Activated CD4-positive, alpha-beta T cell treated with anti-CD3 and anti-CD28 coated beads, Interleukin-2, Interleukin-6, amounts not matched to agents 100 ng/mL and 50 ng/mL, durations not matched to agents 16 hours and 8 hours (primary cell): ENCODE measurements at places on chromosomes 2 and 18.

DNA sequence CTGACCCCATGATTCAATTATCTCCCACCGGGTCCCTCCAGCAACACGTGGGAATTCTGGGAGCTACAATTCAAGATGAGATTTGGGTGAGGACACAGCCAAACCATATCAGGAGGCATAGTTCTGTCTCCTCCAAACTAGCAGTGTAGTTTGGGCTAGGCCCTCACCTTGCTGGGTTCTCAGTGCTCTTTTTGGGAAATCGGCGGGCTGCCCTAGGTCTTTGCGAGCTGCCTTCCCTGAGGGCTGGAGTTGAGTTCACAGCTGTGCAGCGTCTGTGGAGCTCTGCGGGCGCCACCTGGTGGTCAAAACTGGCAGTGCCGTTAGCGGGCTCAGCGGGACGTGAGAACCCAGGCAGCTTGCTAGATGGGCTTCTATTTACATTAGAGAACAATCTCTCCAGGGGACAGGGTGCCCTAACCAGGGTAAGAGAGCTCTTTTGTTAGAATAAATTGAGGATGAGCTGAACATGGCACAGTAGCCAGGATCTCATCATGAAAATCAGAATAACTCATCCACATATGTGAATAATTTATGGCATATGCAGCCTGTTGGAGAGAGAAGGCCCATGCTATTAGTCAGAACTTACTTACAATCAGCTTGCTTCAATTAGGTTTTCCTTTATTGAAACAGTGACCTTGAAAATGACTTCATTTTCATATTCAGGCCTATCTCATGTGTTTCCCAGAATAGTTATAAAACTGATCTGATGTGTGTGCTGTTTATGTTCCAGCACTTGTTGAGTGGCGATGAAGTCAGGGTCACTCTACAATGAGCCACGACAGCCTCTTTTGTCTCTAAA, 27.4 kb upstream of the YES1 start:
- DNase-seq = peak; percentile 91

DNA sequence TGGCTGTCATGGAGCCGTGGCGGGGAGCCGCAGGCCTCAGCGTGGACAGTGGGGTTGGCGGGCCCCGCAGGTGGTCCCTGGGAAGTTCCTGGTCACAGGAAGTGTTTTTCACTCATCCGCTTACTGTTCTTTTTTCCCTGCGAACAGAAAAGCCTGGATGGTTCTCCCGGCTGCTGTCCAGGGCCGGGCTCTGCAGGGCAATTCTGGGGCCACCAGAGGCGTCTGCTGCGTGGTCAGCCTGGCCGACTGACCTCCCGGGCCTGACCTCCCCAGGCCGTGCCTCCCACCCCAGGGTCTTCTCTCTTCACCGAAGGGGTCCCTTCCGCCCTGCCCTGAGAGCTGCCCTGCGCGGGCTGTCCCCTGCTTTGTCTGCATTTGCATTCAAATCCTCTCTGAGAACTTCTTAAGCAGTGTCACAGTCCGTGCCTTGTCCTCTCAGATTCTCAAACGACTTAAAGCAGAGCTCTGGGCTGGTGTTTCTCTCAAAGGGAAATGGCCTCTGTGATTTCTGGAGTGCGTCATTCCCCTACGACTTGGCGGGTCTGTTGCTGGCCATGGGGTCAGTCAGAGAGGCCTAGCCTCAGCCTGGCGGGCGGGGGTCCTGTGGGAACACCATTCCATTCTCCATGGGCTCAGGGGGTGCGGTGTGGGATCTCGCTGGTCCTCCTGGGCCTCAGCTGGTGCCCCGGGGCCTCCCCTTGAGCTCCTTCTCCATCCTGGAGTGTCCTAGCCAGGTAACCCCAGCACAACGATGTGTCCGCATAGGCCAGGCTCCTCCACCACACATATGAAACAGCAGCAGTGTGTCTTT, 38.3 kb downstream of the KLHL29 start:
- no peak for DNase-seq

GRCh38 chr2:43714164-43714563, 37.9 kb upstream of the C1GALT1C1L start:
- no peak for DNase-seq

DNA sequence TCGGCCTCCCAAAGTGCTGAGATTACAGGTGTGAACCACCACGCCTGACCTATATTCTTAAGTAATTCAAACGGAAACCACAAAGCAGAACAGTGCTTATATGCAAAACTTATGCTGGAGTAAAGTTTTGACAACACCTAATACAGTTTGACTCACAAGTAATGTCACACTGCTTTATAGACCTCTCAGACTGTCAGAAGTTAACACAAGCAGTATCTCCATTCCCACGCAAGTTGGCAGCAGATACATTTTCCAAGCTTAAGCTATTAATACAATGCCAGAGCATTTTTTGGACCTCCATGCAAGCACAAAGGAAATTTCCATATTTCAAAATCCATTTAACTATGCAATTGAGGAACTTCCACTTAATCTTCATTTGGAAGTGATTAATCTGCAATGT, 21.0 kb upstream of the SANBR start:
- DNase-seq = peak; percentile 7

DNA sequence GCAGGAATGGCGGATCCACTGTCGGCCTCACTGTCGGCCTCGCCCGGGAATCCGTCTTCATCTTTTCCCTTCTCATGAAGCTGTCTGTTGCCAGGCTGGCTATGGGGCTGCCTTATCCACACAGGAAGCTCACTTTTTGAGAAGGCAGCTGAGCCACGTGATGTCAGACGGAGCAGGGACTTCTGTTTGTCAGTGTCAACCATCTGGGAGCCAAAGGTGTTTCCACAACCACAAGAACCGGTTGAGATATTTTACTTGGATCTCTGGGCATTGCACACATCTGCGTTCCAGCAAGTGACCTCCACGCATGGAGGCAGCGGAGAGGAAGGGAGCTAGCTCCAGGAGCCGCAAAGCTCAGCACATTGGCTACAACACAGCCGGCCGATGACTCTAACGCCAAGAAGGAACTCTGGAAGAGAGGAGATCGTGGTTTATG, 27.4 kb upstream of the TAF1B start:
- no peak for DNase-seq

GRCh38 chr2:138830547-138830946, 50.4 kb upstream of the NXPH2 start:
- no peak for DNase-seq

DNA sequence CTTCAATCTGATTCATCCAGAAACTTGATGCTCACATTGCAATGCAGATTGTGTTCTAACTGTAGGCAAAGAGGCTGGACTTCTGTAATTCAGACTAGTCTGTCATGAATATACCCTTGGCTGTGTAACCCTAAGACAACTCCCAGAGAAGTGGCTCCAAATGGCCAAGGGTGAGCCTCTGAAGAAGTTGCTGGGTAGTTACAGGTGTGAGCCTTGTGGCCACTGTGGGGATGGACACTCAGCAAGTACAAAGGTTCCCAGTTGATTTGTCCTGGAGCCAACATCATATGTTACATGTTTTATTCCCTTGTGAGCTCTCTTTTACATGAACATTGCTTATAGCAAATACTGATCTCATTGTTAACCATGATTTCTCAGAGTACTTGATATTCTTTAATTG, 94.8 kb upstream of the KCNJ3 start:
- no peak for DNase-seq

GRCh38 chr2:86238354-86238753, 39.1 kb downstream of the MRPL35 start:
- DNase-seq = peak; percentile 68

DNA sequence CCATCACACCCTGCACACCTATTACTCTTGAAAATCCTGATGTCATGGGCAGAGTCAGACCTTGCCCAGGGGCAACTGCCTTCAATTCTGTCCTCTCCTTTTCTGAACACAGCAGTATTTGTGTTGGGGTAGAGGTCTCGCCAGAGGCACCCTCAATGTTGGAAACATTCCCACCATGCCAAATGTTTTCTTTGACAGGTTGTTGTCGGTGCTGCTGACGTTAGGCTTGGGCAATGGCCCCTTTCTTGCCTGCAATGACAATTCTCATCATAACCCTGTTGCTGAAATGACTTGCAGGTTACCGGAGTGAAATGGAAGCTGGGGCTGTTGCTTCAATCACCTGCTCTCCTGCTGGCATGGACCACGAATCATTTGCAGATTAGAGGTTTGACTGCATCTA, 17.9 kb downstream of the GKN1 start:
- DNase-seq = no peak

GRCh38 chr2:19989667-19990415, at the start of gene WDR35:
TSS of gene WDR35 (minus strand) at chr2:19990105. CDS start at chr2:19990015, 90 bp downstream.
- DNase-seq = peak; percentile 95

- DNase-seq = no peak
Observed at GRCh38 chr2:191994749-191995148, 147.9 kb upstream of the CAVIN2 start.

DNA sequence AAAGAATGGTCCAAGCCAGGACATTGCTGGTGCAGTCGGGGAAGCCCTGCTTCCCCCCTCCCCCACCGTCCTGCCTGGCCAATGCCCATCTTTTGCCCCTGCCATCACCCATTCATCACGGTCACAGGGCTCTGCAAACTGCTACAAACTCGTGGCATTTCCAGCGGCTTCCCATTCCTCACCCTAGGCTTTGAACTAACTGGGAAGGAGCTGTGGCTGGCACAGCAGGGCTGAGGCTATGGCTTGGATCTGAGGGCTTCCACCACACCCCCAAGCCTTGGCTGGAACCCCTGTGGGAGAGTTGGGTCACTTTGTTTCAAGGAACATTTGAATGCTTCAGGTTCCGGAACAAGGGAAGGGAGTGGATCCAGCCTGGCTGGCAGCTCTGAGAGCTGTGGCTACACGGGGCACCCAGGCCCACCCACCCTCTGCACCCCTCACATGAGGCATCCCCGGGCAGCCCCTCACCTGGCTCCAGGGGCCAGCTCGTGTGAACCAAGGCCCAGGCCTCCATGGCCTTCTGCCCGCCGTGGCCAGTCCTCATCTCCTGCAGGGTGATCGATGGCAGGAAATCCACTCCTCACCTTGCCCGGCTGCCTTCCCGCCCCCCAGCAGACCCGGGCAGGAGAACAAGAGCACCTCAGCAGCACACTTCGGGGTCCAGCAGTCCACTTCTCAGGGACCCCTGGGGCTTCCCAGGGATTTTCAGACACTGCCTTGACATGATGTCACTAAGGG, 58.8 kb upstream of the OTOS start:
- no peak for DNase-seq

DNA sequence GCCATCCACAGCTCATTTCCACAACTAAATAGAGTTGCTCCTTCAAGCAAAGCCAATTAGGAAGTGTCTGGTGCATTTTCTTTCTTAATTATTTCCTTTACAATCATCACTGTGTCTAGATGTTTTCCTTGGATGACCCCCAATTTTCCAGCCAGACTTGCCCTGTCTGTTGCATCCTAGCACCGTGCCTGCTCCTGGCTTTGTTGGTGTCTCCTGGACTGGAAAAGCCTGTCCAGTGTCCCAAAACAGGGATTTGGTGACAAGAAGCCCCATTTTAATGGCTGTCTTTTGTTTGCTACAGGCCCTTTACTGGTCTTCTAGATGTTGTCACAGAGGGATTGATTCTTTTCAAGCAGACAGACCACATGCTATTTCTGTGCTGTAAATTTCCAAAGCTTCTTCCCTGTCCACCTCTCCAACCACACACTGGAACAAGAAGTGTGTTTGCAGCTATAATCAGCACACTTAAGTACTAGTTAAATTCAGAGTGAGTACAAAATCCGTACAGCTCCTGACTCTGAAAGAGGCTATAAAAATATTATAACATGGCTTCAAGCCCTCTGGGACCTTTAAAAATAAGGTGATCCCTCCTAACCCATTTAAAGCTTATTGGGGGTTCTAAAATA, 38.4 kb downstream of the RNF144A start:
- DNase-seq = no peak

DNA sequence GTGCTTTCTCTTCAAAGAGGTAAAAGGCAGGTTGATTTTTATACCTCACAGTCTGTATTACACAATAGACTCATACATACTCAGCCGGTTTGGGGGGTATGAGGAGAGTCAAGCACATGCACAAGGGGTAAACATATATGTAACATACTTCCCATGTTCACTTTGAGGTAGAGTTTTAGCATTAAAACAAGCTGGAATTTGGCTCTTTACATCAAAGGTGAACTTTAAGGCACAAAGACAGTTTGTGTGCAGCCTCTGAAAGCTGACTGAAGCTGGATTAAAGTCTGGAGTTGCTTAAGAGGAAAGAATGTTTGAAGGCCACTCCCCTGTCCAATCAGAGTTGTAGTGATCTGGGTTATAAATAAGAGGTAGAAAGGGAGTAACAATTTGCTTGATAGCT, 282.0 kb downstream of the DPP10 start:
- DNase-seq = no peak

DNA sequence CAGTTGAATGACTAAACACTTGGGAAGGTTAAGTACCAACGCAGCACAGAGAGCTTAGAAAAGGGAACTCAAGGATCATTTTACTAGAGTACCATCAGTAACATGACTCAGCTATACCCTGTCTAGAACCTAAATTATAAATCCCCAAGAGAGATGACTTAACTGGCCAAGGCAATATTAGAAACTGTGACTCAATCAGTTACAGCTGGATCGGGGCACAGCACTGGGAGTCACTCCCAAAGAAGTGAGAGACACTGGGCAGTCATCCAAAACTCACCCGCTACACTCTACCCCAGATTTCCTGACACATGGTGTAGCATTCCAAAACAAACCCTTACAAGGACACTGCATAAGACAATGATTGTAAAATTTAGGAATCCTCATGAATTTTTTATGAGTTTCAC, 17.7 kb downstream of the IWS1 start:
- DNase-seq = no peak

DNA sequence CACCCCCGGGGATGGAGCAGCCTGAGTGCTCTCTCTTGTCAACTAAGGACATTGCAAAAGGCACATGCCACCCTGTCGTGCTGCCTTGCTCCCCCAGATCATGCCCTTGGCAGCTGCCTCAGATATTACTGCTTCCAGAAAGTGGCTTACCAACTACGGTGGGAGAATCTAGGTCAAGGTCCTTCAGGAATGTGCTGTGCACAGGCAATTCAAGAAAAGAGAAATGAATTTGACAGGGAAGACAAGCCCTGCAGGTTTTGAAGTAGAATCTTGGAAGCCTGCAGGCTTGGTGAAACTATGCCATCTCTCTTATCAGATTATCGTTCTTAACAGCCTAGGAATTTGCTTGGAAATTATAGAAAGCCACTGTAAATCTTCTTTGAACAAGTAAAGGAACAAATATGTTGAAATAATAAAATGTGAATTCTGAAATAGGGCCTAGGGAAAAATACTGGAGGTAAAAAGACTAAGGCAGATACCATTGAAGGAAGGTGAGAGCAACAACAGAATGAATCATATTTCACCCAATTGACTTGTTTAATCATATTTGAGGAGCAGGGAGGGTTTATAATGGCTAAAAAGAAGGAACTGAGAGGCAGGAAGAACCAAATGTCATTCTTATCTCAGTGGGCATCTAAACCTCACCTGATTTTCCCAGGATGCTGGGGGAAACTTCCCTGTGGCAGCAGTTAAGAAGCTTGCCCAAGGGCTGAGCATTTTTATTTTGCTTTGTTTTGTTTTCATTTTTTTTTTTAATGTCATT, 94.0 kb upstream of the GLS start:
- DNase-seq = no peak

- DNase-seq = no peak
Observed at GRCh38 chr18:34864836-34865497, 154.9 kb downstream of the DTNA start.

- no peak for DNase-seq
Observed at GRCh38 chr2:60321816-60322215, 231.6 kb downstream of the BCL11A start.

- no peak for DNase-seq
Observed at GRCh38 chr2:88857274-88857741, 165.8 kb downstream of the RPIA start.
